ENCODE measurements at places on chromosomes 7 and 10. TPM values are rescaled to one million over a fixed set of nuclear protein-coding genes. Genes with fewer than 3 reads are reported as not detected.

Gene GLCCI1
- total RNA-seq, result 3.4 TPM

DNA sequence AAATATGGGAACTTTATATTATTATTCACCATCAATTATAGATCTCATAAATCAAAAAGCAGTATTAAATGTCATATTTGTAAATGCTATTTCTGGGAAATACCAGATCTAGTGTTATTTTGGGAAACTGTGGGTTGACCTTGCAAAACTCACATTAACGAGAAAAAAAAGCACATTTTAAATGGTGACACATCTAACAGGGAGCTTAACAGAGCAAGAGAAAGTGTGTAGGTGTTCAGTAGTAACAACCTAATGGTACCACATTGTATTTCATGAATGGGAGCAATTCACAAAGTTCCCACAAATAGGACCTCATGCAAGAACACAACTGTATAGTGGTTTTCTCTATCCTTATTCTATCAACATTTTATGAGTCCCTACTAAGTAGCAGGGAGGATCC lies 26.2 kb upstream of the HDAC9 start:
- DNase-seq, result no peak

GRCh38 chr10:83274088-83274487 lies 865.2 kb upstream of the GHITM start:
- no peak for DNase-seq

Gene PRPS1L1
- total RNA-seq, result not detected

Gene RAB11FIP2
- total RNA-seq, result 13.4 TPM

Gene EIF4H
- 203 TPM for total RNA-seq

Gene ZNF503
- 9.8 TPM for total RNA-seq

- no peak for DNase-seq
Observed at GRCh38 chr10:75542906-75543305, 111.5 kb downstream of the LRMDA start.

Gene GDF2
- not detected for total RNA-seq

DNA sequence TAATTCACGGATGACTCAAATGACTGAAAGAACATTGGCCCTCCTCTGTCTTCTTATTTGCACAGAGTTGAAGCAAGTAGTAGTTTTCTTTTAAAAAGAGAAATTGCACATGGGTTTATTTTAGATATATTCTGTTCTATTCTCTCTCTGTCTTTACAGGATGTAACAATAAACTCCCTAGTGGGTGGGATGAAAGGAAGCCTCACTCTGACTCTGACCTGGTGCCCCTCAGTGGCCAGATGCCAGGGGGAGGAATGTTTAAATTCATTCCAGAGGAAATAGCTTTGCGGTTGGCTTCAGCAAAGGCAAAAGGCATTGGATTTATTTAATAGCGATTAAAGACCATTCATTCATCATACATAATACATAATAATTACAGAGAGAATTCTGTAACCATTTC lies 156.4 kb upstream of the MTPN start:
- DNase-seq, result no peak

DNA sequence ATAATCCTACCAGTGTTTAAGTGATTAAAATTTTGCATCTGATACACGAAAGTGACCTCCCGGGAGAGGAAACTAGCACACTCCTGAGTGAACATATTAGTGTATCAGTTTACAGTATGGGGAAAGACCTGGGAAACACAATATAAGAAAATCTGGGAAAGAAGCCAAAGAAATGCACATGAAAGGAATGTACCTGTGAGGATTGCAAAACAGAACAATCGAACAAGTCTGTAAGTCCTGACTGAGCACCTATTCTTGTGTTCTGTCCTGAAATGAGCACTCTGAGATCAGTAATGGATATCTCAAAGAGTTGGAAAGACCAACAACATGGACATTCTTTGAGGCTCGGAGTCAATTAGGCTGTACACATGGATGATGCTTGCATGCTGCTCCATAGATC lies 554.7 kb downstream of the SORCS3 start:
- DNase-seq, result no peak

GRCh38 chr7:155997431-155998327 lies 185.4 kb upstream of the SHH start:
- peak; percentile 38 for DNase-seq

Measured in right atrium auricular region (tissue), 2 donors.